Mesothelial cell of epicardium (in vitro differentiated cells): ENCODE measurements at places on chromosomes 5 and 9.

- H3K4me1 ChIP-seq, result peaks cover 5% of the 10 kb centered on the region
- no peak overlapping the region for H3K4me3 ChIP-seq
- no peak for DNase-seq
- no peak overlapping the region for H3K27ac ChIP-seq
- H3K36me3 ChIP-seq, result no peaks in the 10 kb centered on the region
Observed at GRCh38 chr9:93170571-93170970, 13.4 kb upstream of the WNK2 start.

GRCh38 chr5:119681734-119682133, 52.4 kb downstream of the FAM170A start:
- H3K4me1 ChIP-seq, result no peaks in the 10 kb centered on the region
- no peak overlapping the region for H3K4me3 ChIP-seq
- H3K27me3 ChIP-seq, result no peaks in the 10 kb centered on the region
- no peak for DNase-seq

DNA sequence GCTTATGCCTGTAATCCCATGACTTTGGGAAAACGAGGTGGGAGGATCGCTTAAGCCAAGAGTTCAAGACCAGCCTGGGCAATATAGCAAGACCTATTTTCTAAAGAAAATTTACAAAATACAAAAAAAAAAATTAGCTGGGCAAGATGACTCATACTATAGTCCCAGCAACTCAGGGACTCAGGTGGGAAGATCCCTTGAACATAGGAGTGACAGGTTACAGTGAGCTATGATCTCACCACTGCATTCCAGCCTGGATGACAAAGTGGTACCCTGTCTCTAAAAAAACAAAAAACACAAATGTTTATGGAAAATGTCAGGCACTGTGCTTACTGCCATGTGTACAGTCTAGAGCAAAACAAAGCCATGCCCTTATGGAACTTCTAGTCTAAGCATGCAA, 823.3 kb upstream of the DMAC1 start:
- H3K36me3 ChIP-seq, result no peaks in the 10 kb centered on the region
- peaks cover 21% of the 10 kb centered on the region for H3K4me1 ChIP-seq
- no peak overlapping the region for H3K27ac ChIP-seq

DNA sequence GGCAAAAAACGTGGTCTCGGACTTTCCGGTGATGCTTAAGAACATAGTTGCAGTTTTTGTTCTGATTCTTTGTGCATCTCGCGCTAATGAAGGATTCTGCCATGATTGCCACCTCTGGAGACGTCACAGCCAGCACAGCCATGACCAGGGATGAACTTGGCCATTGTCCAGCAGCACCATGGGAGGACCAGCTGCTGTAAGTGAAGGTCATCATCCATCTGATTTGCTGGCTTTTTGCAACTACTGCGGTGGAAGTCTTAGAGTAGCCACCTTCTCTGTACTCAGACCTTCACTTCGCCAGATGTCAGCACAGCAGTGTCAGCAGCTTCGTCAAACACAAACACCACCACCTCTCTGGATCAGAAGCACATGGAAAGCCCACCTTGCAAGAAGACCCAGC, 45.7 kb downstream of the NSUN2 start:
- peaks cover 6% of the 10 kb centered on the region for H3K4me1 ChIP-seq
- no peaks in the 10 kb centered on the region for H3K36me3 ChIP-seq
- DNase-seq, result no peak

DNA sequence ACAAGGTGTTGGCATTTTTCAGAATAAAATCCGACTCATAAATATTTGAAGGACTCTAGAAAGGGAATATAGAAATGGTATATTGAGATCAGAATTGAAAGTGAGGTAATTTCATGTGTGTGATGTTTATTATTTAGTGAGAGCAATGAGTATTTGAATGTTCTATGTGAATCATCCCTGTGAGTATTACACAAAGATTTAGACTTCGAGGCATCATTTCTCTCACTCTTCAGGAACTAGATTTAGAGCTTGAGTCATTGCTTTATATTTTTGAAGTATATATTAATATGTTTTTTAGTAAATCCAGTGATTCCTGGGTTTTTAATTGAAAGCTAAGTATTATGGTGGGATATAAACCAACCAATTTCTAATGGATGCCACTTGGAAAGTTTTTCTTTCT, 91.2 kb downstream of the RAB3C start:
- no peaks in the 10 kb centered on the region for H3K36me3 ChIP-seq
- no peak for DNase-seq
- H3K27me3 ChIP-seq, result peaks cover 11% of the 10 kb centered on the region
- H3K4me1 ChIP-seq, result peaks cover 2% of the 10 kb centered on the region
- no peak overlapping the region for H3K27ac ChIP-seq

- H3K27me3 ChIP-seq, result peaks cover 64% of the 10 kb centered on the region
- H3K4me3 ChIP-seq, result no peak overlapping the region
- H3K27ac ChIP-seq, result no peak overlapping the region
- no peaks in the 10 kb centered on the region for H3K36me3 ChIP-seq
Observed at GRCh38 chr9:92807031-92807756, 42.6 kb upstream of the BICD2 start.

- no peak overlapping the region for H3K27ac ChIP-seq
- DNase-seq, result no peak
- H3K4me1 ChIP-seq, result peaks cover 11% of the 10 kb centered on the region
- H3K36me3 ChIP-seq, result peaks cover 3% of the 10 kb centered on the region
- H3K4me3 ChIP-seq, result no peak overlapping the region
Observed at GRCh38 chr5:179180921-179181645, 120.9 kb downstream of the ZNF354C start.

DNA sequence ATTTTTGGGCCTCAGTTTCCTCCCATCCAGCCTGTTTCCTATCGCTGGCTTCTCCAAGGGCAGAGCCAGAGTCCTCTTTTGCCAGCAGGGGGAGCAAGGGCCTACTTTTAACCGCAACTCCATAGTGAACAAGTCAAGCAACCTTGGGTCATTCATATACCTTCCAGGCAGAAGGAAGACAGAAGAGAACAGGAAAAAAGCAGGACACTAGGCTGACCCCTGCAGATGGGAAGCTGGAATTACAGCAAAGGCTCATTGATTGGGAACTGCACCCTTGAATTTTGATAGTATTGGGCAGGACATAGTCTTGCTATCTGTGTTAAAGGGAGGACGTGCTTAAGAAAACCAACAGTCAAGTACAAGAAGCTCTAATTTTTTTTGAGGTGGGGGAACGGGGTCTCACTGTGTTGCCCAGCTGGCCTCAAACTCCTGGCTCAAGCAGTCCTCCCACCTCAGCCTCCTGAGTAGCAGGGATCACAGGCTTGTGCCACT, 30.1 kb downstream of the QRFP start:
- H3K36me3 ChIP-seq, result peaks cover 19% of the 10 kb centered on the region
- no peak overlapping the region for H3K4me3 ChIP-seq
- H3K27me3 ChIP-seq, result no peaks in the 10 kb centered on the region
- DNase-seq, result peak; percentile 74

DNA sequence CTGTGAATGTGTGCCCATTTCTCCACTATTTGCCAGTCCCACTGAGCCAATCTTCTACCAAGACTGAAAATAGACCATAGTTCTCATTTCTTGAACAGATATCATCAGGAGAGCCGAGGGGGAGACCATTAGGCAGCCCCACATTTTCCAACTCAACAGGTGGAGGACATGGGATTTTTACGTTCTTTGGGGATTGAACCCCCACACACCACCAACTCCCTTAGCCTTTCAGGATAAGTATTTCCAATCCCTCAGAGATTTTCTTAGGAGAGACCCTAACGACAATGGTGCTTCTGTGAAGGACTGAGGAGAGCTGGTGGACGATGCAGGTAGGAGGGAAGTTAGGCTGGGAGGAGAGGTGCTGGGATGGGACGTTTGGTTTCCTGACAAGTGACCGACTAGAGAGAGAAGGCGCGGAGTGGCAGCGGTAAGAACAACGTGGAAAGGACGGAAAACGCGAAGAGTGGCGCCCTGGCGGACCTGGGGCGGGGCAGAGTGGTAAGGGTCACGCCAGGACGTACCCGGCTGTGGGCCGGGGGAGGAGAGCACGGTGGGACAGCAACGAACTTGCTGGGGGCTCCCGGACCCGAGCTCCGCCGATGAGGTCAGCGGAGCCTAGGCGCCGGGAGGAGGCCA, 681 bp upstream of the CHSY3 start:
- peaks cover 18% of the 10 kb centered on the region for H3K4me1 ChIP-seq
- H3K4me3 ChIP-seq, result peak overlapping the region; percentile 75
- no peak for DNase-seq
- H3K27me3 ChIP-seq, result peaks cover 61% of the 10 kb centered on the region
- no peaks in the 10 kb centered on the region for H3K36me3 ChIP-seq
- H3K27ac ChIP-seq, result peak overlapping the region; percentile 11

GRCh38 chr9:3750321-3750720, 224.5 kb upstream of the RFX3 start:
- no peak overlapping the region for H3K4me3 ChIP-seq
- H3K27me3 ChIP-seq, result no peaks in the 10 kb centered on the region
- H3K4me1 ChIP-seq, result peaks cover 7% of the 10 kb centered on the region
- DNase-seq, result no peak

GRCh38 chr5:91787718-91788117, 404.6 kb upstream of the ARRDC3 start:
- no peaks in the 10 kb centered on the region for H3K36me3 ChIP-seq
- H3K4me1 ChIP-seq, result no peaks in the 10 kb centered on the region
- no peak overlapping the region for H3K4me3 ChIP-seq
- H3K27me3 ChIP-seq, result no peaks in the 10 kb centered on the region

- H3K4me1 ChIP-seq, result peaks cover 6% of the 10 kb centered on the region
- DNase-seq, result no peak
- no peak overlapping the region for H3K4me3 ChIP-seq
- no peaks in the 10 kb centered on the region for H3K36me3 ChIP-seq
- H3K27ac ChIP-seq, result no peak overlapping the region
- no peaks in the 10 kb centered on the region for H3K27me3 ChIP-seq
Observed at GRCh38 chr9:3735251-3735650, 209.4 kb upstream of the RFX3 start.

DNA sequence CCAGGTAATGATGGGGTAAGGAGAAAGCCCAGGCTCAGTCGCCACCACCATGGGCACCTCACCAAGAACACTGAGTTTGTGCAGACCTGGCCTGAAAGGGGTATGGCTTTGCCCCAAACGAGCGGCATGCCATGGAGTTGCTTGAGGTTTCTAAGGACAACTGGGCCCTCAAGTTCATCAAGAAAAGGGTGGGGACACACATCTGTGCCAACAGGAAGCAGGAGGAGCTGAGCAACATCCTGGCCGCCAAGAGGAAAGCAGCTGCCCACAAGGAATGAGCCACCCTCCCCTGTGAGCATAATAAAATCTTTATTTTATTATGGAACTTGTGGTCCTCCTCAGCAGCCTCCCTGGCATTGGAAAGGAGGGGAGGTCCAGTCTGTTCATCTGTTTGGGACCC, 23.8 kb downstream of the CD14 start:
- H3K4me1 ChIP-seq, result no peaks in the 10 kb centered on the region
- H3K27me3 ChIP-seq, result peaks cover 3% of the 10 kb centered on the region
- H3K36me3 ChIP-seq, result no peaks in the 10 kb centered on the region
- H3K4me3 ChIP-seq, result no peak overlapping the region
- no peak for DNase-seq

GRCh38 chr9:133111808-133112662, 9.0 kb downstream of the RALGDS start:
- no peaks in the 10 kb centered on the region for H3K27me3 ChIP-seq
- no peak overlapping the region for H3K4me3 ChIP-seq
- no peak for DNase-seq
- H3K36me3 ChIP-seq, result peaks cover 11% of the 10 kb centered on the region

DNA sequence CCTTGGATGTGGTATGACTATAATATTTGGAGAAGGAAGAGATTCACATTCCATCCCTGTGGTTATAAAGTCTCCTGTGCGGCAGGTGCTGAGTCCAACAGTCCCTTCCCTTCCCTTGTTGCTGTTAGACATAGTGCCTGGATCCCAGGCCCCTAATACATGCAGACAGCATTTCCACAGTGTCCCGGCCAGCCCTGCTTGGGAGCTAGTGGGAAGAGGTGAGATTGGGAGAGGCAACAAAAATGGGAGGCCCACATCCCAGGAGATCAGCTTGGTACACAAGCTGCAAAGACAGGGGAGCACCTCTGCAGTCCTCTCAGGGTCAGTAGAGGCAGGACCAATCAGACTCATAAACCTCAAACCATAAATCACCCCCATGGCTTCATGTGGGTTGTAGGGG, 3.3 kb upstream of the NEURL1B start:
- H3K36me3 ChIP-seq, result no peaks in the 10 kb centered on the region
- H3K4me3 ChIP-seq, result no peak overlapping the region
- H3K27ac ChIP-seq, result no peak overlapping the region
- peaks cover 26% of the 10 kb centered on the region for H3K27me3 ChIP-seq
- no peak for DNase-seq

GRCh38 chr5:102547141-102548035, 48.6 kb upstream of the SLCO6A1 start:
- H3K4me3 ChIP-seq, result no peak overlapping the region
- H3K36me3 ChIP-seq, result no peaks in the 10 kb centered on the region
- DNase-seq, result no peak
- H3K27ac ChIP-seq, result peak overlapping the region; percentile 2
- peaks cover 19% of the 10 kb centered on the region for H3K4me1 ChIP-seq

DNA sequence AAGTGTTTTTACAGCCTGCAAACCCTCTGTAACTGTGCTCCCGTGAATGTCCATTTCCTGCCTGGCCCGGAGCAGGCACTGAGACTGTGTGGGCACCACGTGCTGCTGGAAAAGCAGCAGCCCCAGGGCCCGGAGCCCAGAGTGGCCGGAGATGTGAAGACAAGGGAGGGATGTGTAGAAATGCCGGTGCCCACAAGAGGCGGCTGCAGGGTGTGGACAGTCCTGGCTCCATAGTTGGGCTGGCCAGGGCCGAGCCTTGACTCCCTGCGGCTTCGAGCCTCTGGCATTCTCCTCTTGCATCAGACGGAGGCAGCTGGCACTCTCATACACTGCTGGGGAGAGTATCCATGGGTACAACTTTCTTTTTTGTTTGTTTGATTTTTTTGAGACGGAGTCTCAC, 13.2 kb upstream of the GFPT2 start:
- H3K4me3 ChIP-seq, result no peak overlapping the region
- no peaks in the 10 kb centered on the region for H3K36me3 ChIP-seq
- no peaks in the 10 kb centered on the region for H3K27me3 ChIP-seq
- H3K27ac ChIP-seq, result no peak overlapping the region
- DNase-seq, result no peak
- H3K4me1 ChIP-seq, result no peaks in the 10 kb centered on the region

GRCh38 chr5:9054821-9055589, 490.9 kb downstream of the SEMA5A start:
- peaks cover 16% of the 10 kb centered on the region for H3K4me1 ChIP-seq
- DNase-seq, result no peak
- H3K27ac ChIP-seq, result no peak overlapping the region
- H3K27me3 ChIP-seq, result no peaks in the 10 kb centered on the region
- no peaks in the 10 kb centered on the region for H3K36me3 ChIP-seq
- H3K4me3 ChIP-seq, result no peak overlapping the region
